ENCODE measurements at places on chromosomes 12 and 14.

DNA sequence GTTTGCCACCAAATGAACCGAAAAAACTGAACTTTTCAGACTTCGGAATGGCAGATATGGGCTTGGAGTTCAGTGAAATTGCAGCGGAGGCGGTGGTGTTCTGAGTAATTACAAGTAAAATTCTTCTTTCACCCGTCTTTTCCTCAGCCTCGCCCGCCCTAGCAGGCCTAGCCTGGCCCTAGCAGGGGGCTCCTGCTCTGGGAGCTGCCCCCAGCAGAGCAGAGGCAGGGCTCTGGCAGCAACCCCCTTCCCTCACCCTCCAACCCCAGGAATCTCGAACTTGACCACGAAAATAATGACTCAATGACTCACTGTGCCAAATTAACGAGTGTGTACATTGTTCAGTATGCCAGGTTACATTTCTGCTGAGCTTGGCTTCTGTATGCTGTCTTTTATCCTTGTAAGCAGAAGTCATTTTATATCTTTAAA, 1.1 kb downstream of the PAPLN start:
- no peak for DNase-seq

DNA sequence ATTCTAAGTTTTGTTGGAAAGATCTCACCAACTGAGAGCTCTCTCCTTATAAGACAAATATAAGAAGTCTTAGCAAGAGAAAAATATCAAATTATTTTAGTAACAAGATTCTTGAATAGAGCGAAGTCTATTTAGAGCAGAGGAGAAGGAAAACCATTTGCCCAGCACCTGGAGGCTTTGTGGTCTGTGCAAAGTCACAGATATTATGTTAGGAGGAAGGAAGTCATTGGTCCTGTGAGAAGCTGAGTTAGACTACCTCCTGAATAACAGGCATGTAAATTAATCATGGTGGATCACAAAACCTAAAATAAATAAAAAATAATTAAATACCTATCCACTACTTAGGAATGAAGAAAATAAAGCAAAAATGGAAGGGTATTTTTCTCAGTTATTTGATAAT, 38.4 kb upstream of the ATXN7L3B start:
- DNase-seq = no peak

GRCh38 chr14:96273629-96274028, 17.6 kb downstream of the BDKRB1 start:
- DNase-seq = no peak

DNA sequence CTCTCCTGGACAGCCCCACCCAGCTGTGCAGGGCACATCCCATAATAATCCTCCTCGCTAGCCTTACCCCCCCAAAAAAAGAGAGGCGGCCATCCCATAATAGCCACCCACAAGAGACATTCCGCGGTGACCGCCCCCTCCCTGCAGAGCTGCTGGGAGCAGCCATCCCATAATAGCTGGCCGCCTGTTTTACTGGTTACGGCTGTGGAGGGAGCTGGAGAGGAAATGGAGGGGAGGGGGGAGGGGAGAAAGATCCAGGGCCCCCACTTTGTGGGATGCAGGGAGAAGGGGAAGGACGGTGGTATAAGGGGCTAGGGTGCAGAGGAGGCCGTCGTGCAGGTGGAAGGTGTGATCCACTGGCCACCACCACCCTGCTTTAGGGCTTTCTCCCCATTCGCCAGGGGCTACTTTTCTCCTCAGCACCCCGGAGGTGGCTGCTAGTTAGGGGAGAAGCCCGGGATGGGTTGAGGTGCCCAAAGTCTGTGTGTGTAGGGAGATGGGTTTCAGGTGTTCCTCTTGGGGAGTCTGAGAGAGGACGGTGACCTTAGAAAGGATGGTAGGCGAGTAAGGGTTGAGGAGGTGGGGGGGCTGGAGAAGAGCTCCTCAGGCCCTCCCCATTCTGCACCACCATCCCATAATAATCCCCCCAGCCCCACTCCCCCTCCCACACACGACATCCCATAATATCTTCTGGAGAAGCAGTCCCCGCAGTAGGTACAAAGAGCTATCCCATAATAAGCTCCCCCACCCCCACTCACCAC, 6.0 kb upstream of the CHD4 start:
- DNase-seq = no peak

- no peak for DNase-seq
Observed at GRCh38 chr14:58663494-58664111, 25.8 kb downstream of the DACT1 start.

- DNase-seq = no peak
Observed at GRCh38 chr12:87920139-87920538, 109.1 kb downstream of the C12orf50 start.

DNA sequence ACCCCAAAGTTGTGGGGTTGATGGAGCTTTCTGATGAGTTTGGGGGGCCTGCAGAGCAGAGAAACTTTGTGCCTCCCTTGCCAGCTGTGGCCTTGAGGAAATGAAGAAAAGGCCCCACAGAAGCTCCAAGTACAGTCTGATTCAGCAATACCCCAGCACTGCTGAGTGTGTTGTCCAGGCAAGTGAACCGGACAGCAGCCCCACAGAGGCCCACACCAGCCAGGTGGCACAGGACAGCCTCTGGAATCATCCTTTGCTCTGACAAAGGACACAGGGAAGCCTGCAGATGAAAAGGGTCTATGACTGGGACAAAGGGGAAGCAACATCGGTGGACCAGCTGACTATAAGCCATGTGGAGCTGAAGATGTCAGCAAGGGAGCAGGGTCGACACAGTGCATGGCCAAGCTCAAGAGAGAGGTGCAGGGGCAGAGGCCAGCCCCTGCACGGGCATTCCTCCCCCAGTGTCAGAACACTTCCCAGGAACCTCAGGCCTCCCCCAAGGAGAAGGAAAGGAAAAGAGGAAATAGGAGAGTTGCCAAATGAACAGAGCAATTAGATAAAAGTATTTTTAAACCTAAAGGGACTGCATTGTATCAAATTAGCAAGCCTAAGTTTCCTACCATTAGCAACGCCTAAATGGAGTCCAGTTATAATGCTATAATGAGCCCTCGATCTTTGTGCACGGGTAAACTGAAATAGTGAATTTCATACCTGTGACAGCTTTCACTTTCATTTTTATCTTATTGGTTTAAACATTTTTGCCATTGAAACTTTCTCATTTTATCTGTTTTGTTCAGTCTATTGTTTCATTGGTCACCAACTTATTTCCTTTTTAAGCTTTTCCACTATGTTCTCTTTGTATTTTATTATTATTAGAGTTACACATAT, 46.3 kb upstream of the PTGDR start:
- no peak for DNase-seq

DNA sequence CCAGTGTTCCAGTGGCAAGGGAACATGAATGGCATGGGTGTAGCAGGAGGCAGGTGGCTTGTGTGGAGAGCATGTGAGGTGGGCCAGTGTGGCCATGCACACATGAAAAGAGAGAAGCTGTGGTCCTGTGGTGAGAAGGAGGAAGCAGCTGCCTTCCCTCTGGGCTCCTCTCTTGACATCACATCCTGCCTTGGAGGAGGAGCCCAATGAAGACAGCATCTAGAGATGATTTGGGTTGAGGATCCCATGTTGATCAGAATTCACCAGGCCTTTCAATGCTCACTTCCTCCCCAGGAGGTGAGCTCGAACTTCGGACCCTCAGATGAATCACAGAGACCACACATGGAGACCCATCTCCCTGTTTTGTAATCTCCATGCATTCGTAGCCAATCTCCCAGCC, 82.6 kb downstream of the LRRC74A start:
- DNase-seq = no peak

DNA sequence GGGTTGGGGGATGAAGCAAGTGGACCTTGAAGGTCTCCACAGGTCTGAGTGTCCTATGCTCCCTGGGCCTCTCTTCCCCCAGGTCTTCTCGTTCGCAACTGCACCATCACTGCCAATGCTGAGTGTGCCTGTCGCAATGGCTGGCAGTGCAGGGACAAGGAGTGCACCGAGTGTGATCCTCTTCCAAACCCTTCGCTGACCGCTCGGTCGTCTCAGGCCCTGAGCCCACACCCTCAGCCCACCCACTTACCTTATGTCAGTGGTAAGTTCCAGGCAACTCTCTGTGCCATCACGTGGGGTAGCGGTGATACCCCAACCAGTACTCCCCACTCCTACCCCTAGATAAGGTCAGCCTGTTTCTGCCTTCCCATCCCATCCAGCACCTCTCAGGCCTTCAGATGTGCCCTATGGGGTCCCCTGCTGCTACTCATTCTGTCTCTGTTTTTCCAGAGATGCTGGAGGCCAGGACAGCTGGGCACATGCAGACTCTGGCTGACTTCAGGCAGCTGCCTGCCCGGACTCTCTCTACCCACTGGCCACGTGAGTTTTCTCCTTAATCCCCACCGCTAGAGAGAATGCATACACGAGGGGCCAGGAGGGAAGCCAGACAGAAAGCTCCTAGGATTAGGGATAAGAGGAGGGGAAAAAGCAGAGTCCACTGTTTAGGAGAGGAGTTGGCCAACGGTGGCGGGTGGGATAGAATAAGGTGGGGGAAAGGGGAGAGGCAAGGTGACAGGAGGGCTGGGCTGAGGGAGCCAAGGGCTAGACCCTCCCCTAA, 1.6 kb upstream of the TAPBPL start:
- no peak for DNase-seq

DNA sequence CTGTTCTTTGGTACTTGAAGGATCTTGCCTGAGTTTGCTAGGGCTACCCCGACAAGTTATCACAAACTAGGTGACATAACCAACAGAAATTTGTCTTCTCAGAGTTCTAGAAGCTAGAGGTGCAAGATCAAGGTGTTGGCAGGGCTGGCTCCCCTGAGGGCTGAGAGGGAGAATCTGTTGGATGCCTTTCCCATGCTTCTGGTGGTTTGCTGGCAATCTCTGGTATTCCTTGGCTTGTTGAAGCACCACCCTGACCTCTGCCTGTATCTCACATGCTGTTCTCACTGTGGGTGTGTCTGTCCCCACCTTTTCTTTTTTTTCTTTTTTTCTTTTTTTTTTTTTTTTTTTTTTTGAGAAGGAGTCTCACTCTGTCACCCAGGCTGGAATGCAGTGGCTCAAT, 81.2 kb downstream of the VCPKMT start:
- no peak for DNase-seq

GRCh38 chr14:59570122-59570521, 6.5 kb downstream of the CCDC175 start:
- no peak for DNase-seq

- DNase-seq = no peak
Observed at GRCh38 chr12:6684609-6685008, 4.6 kb downstream of the ZNF384 start.

DNA sequence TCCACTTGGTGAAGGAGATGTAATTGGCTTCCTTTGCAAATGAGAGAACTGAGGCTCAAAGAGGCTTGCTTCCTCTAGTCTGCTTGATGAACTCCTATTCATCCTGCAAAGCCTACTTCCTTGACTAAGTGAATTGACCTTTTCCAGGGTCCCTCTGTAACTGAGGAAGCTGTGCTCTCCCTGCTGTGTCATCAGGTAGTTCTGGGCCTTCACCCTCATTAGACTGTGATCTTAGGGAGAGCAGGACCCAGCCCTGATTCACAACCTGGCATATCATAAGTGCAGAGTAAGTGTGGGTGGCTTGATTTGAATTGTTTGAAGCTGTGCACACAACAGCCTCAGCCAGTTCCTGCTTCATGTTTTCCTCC, 16.3 kb downstream of the ASB2 start:
- DNase-seq = no peak

DNA sequence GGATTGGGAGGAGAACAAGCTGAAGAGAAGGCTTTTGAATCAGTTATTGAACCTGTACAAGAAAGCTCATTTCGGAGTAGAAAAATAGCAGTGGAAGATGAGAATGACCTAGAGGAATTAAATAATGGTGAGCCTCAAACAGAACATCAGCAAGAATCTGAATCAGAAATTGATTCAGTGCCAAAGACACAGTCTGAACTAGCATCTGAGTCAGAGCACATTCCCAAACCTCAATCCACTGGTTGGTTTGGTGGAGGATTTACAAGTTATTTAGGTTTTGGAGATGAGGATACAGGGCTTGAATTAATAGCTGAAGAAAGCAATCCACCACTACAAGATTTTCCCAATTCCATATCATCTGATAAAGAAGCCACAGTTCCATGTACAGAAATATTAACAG, 13.5 kb downstream of the MIA2 start:
- no peak for DNase-seq

GRCh38 chr14:105943973-105944602, 417.7 kb downstream of the TMEM121 start:
- DNase-seq = no peak

GRCh38 chr14:90970167-90970600, 90.3 kb downstream of the RPS6KA5 start:
- DNase-seq = no peak

- DNase-seq = no peak
Observed at GRCh38 chr14:90296641-90297040, 35.1 kb downstream of the NRDE2 start.

DNA sequence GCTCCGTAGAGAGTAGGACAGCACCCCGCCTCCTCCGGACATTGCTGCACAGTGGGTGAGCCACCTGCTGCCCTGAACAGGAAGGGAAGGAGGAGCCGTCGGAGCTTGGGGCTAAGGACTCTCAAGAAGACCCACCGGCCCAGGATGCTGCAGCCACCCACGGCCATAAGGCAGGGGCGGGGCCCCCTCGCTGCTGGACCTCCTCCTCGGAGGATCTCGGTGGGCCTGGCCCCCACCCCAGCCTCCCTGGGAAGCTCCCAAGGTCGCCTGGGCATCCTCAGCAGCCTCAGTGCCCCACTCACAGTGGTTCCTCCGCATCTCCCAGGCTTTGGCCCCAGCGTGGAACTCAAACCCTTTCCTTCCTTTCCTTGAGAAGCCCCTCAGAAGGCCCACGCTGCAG, 68.6 kb upstream of the DIO3 start:
- no peak for DNase-seq

DNA sequence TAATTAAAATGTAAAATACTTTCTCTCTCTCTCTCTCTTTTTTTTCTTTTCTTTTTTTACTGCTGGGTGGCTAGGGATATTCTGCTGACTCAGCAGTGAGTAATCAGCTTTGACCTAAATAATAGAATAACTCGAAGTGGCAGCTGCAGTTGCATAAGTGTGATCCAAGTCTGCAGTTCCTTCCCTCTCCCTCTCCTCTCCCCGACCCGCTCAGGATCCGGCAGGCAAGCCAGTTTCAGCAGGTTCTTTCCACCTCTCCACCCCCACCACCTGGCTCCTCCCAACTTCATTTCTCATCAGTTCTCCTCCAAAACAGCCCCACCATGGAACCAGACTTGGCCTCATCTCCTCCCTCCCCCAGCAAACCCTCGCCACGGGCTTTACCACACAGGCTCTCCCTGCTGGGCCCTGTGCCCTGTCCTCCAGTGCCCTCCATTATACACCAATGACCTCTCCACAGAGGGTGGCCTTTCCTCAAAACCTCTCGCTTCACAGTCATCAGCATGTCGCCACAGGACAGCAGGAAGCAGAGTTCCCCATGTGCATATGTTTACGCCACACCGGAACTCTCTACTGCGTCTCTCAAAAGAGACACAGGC, 22.4 kb downstream of the SLC7A8 start:
- DNase-seq = no peak

DNA sequence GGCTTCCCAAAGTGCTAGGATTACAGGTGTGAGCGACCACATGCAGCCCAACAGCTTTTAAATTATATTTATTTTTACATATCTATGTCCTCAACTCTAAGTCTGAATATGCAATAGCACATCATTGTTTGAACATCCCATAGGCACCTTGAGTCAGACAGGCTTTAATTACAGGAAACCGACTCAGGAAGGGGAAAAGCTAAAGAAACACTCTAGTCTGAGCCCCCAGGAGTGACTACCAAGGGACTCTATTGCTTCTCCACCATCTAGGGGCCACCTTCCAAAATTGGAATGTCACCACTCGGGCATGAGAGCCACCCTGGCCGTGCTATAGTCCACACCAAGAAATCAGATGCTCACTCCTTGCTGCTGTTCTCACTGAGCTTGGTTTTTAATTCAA, 14.0 kb upstream of the MFAP5 start:
- no peak for DNase-seq

Data from activated T-cell treated with anti-CD3 and anti-CD28 coated beads for 1 hour (primary cell).